ENCODE measurements at places on chromosomes 3 and 15.

GRCh38 chr15:60620708-60621107, 141.8 kb upstream of the ICE2 start:
- DNase-seq = no peak

GRCh38 chr3:73874606-73875369, 250.0 kb upstream of the PDZRN3 start:
- DNase-seq = no peak

GRCh38 chr3:55069950-55070349, 142.1 kb upstream of the LRTM1 start:
- no peak for DNase-seq

GRCh38 chr3:99686469-99686868, 48.1 kb downstream of the COL8A1 start:
- DNase-seq = no peak

GRCh38 chr3:30581067-30581585, 25.3 kb upstream of the TGFBR2 start:
- no peak for DNase-seq

DNA sequence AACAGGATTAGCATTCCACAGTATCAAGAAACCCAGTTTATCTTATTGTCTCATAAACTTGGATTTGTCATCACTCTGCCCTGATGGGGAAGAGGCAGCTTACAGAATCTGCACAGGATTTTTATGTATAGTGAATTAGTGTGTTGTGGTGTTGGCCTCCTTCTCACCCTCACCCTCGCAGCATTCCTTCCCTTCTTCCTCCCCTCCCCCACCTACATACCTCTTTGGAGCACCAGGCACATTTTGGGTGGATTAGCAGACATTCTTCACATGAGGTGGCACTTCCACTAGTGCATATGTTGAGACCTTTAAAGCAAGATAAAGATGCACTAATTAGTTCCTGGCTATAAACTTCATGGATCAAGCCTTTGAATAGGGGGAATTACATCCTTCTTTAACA, 13.9 kb downstream of the ITGB5 start:
- no peak for DNase-seq

GRCh38 chr3:45881078-45882022, 5.0 kb upstream of the CCR9 start:
- DNase-seq = peak; percentile 67

DNA sequence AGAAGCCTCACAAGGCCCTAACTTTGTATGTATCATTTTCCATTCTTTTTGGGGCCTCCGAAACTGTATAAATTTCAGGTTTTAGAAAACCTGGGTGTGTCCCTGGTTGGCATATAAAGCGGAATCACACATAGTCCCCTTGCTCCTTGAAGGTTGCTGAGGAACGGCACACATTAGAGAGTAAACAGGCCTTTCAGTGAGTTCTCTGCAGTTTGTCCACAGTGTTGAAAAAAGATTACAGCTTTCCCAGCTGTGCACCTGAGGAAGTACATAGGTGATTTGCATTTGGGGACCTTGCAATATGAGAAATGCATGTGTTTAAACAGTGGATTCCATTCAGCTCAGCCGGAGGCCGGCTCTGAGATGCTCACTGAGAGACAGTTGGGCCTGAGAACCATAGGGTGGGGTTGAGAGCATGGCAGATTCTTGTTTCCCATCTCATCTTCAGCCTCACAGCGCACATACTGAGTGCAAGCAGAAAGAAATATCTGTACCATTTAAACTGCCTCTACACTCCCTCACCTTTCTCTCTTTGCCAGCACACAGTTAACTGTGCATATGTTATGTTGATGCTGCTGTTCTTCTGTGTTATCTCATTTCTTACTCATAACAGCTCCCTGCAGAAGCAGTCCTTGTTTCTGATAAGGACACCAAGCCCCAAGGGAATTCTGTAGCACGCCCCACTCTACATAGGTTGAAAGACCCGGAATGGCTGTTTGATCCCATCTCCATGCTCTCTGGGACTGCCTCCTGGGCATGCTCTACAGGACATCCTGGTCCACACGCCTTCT, 60.4 kb downstream of the BOC start:
- no peak for DNase-seq

GRCh38 chr15:68783226-68784058, 37.3 kb downstream of the ANP32A start:
- DNase-seq = no peak

- DNase-seq = peak; percentile 68
Observed at GRCh38 chr15:89898614-89899294, 5.0 kb upstream of the AP3S2 start.

- peak; percentile 98 for DNase-seq
Observed at GRCh38 chr3:184320104-184320445, 5.7 kb downstream of the EIF4G1 start.

DNA sequence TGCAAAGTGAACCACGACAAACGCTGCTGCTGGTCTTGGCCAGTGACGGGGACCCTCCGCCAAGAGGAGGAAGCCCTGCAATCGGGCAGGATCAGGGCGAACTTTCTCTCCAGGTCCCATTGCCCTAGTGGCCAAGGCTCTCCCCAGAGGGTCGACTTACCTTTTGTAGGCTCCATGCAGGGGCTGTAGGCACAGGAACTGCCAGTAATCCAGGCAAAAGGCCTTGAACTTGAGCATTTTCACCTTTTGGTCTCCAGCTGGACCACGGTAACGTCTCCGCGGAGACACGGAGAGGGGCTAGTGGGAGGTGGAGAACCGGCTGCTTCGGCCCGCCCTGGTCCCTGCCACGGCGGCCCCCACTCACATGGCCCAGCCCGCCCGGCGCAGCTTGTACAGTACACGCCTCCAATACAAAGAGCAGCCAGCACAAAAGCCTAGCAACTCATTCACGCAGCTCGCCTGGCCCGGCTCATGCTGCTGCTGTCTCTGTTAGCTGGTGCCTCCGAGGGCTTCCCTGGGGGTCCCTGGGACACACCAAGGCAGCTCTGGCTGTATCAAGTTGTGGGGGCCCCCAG, 31.0 kb downstream of the IQSEC1 start:
- DNase-seq = no peak

GRCh38 chr15:75109736-75110130, 86.3 kb downstream of the PPCDC start:
- no peak for DNase-seq

GRCh38 chr15:99987701-99988100, 254.5 kb upstream of the LYSMD4 start:
- DNase-seq = no peak

DNA sequence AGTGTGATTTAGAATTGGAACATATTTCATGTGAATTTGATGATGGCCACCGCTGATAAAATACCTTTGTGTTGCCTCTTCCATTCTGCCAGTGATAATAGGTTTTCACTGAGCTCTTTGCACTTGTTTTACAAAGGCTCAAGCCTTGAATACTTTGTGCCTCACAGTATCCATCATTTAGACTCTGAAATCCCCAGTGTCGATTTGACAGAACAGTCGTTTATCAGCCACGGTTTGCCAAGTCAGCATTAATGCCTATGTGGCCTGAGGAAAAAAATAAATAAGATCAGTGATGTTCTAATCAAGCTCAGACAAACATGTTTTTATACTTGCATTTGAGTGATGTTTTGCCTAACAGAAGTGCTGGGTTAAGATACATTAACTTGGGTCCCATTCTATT, 399.1 kb downstream of the RBMS3 start:
- DNase-seq = no peak

DNA sequence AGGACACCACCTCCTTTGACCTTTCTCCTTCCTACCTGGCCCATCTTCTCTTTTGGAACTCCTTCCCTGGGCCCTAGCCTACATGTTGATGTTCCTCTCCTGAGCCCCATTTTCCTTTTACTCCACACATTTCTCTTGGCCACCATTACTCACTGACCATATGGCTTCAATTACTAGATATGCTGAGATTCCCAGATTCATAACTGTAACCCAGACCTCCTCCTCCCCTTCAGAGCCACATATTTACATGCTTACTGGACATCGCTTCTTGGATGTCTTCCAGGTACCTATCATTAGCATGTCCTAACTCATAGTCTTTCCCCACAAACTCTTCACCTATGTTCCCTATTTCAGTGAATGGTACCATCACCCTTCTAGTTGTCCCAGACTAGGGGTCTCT, 24.4 kb upstream of the TRIM59 start:
- DNase-seq = peak; percentile 95

DNA sequence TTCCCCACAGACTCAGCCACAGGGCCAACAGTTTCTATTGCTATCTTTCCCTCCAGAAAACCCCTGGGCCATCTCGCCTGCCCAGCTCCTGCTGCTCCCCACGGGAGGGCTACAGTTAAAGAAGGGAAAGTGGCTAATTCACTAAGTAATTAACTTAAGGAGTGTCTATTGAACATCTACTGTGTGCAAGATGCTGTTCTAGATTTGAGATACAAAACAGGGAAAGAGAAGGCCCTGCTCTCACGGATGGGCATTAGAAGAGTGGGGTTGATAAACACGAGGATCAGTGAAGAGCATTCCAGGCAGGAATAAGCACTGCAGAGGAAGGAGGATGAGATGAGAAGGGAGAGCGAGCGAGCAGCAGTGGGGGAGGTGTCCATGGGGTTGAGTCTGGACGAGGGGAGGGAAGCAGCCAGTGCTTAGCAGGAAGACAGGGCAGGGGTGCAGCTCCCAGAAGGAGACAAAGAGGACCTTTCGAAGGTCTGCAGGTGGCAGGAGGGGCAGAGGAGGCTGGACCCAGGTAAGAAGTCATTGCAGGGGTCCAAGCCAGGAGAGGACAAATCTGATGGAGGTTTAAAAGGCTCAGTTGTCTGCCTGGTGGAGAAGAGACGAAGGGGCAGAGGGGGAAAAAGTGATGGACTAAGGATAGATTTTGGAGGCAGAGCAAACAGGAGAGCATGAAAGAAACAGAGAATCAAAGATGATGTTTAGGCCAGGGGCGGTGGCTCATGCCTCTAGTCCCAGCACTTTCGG, 64.7 kb downstream of the KLF15 start:
- no peak for DNase-seq

DNA sequence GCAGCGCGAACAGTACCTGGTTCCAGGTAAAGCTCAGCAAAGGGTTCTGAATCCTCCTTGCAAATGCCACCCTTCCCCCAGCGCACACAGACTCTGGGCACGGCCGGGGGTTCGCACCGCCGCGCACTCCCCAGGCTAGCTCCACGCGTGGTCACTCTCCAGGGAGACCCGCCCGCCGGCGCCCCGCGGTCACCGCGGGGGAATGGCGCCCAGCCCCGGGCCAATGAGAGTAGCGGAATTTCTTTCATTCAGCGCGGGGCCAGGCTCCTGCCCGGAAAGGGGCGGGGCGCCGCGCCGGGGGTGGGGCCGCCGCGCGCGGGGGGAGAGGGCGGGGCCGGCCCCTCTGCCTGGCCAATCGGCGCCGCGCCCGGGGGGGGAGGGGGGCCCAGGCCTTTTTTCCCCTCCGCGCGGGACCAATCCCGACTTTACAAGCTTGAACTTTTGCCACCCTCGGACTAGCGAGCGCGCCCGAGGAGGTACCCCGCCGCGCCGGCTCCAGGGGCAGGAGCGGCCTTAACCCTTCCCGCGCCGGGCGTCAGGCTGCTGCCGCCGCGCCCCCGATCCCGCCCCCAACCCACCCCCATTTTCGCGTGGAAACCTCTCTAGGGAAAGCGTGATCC, 1.1 kb upstream of the SMAD6 start:
- peak; percentile 97 for DNase-seq

DNA sequence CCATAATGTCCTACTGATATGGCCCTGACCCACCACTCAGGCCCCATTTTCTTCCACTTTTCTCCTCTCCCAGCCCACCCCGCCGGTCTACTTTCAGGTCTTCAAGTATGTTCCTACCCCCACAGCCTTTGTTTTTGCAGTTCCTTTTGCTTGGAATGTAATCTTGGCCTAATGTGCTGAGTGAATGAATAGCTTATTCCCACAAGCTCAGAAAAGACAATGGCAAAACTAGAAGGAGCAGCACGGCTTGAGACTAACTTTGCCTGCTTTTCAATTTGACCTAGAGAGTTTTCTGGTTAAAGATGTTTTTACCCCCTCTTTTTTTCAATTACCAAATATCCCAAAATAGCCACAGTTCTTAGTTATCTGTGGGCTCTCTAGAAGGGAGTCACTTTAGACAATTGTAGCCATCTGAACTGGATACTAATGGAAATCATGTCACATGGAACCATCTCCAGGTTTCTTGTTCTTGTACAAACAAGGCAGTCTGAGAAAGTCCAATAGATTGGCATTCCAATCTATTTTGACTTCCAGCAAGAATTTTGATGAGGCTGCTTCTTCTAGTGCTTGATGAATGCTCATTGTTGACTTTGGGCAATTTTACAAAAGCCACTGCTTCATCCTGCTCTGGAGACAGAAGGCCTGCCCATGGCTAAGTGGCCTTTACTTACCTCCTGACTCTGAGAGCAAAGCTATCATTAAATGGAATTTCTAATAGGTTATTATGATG, 16.3 kb upstream of the LMCD1 start:
- no peak for DNase-seq

DNA sequence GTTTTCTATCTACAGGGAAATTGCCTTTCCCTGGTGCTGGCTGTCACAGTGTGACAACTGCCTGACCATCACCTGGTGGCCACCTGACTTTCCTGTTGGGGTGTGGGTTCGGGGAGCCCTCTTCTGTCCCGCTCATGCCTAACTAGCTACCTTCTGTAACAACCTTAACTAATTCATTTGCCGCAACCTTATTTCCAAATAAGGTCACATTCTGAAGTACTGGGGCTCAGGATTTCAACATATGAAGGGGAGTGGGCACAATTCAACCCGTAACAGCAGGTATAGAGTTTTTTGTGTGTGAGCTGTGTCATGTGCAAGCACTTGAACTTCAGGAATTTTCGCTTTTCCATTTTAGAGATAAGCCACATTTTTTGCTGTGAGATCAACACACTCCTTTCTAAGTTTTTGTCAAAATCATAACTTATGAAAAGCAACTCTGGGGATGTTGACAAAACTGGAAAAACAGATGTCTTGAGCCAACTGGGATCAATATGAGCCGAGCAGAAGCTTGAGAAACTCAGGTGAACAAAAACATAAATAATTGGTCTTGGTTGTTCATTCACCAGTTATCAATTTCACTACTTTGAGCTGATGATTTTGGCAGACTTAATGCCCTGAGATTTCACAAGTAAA, 242.0 kb upstream of the RGMA start:
- no peak for DNase-seq

- DNase-seq = no peak
Observed at GRCh38 chr3:21528291-21528995, 222.6 kb downstream of the ZNF385D start.

DNA sequence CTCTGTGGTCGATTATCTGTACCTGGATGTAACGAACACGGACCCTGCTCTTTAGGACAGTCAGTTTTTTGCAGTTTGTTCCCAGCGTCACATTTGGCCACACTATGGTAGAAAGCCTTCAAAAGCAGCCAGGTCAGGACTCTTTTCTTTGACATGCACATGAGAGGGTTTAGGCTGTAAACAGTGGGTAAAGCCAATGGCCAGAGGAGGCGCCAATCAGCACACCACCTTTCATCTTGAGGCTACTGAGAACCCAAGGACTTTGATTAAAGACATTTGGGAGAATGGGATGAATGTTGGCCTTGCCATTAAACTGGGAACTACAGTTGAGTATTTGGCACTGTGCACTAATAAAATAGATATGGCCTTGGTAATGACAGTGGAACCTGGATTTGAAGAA, 225.9 kb downstream of the OXSM start:
- DNase-seq = no peak

- DNase-seq = no peak
Observed at GRCh38 chr3:4794331-4794730, 184.9 kb upstream of the BHLHE40 start.

- DNase-seq = no peak
Observed at GRCh38 chr3:109920749-109921148, 583.4 kb upstream of the DPPA4 start.
